ENCODE measurements at places on chromosomes 5 and 9.

DNA sequence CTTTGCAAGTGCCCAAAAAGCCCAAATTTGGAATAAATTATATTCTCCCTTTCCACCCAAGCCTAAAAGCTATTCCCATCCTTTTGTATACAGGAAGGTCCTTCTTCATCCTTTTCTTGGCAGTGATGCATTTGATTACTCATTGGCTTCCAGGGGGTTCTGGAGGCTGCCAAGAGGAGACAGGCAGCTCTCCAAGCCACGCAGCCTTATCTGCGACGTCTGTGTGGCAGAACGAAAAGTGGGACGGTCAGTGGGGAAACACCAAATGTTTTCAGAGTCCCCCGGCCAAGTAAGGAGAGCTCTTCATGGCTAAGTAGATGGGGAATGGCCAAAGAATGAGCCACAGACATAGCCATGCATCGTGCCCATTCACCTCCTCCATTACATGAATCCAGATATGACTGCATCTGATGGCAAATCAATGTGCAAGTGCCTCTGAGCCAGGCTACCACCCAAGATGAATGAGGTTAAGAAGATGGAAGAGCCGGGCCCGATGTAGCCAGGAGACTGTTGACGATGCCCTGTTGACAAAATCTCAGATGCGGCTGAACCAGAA lies 12.1 kb downstream of the ADAM19 start:
- no peak for DNase-seq

GRCh38 chr9:4375424-4376200 lies 75.7 kb upstream of the GLIS3 start:
- DNase-seq, result peak; percentile 29

GRCh38 chr5:1784197-1785050 lies 15.2 kb downstream of the MRPL36 start:
- DNase-seq, result no peak

DNA sequence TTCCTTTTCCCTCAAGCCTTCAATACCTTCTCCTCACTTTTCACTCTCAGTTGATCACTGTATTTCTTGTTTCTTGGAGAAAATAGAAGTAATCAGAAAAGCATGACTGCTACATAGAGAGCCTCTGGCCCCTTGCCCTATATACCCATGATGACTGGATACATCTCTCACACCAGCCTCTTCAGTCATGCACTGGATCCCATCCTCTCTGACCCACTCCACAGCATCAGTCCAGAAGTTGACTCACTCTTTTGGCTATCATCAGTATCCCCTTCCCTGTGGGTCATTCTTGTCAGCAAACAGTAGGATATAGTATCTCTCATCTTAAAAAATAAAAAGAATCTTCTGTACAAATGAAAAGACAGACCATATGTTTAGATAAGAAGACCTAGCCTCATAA lies 32.9 kb downstream of the PTCD2 start:
- peak; percentile 57 for DNase-seq

DNA sequence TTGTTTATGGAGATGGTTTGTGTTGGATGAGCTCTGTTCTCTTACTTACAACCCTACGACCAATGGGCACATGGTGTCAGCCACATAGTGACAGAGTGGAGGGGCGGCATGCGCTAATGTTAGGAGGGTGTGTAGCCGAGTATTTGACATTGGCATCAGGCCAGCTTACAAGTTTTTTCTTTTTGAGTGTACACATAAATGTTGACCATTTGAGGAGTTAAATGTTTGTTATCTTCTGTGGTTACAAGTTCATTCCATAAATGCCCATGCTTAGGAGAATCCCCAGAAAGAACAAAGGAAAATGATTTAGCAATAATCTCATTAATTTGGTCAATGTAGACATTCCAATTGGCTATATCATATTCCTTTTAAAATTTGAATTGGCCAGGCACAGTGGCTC lies 180.1 kb upstream of the ELL2 start:
- no peak for DNase-seq

- DNase-seq, result no peak
These were observed 162.8 kb downstream of the KCTD16 start for GRCh38 chr5:144333336-144333920.

GRCh38 chr9:16074963-16075362 lies 522.1 kb downstream of the CCDC171 start:
- no peak for DNase-seq
